ENCODE measurements at places on chromosomes 6 and 20.
A peak's percentile ranks its signal among the peaks of the same experiment; 100 is the strongest.

- DNase-seq, result no peak
Observed at GRCh38 chr20:1427457-1428054, 34.7 kb upstream of the FKBP1A start.

GRCh38 chr20:10893321-10893720, 219.5 kb upstream of the JAG1 start:
- DNase-seq, result no peak

DNA sequence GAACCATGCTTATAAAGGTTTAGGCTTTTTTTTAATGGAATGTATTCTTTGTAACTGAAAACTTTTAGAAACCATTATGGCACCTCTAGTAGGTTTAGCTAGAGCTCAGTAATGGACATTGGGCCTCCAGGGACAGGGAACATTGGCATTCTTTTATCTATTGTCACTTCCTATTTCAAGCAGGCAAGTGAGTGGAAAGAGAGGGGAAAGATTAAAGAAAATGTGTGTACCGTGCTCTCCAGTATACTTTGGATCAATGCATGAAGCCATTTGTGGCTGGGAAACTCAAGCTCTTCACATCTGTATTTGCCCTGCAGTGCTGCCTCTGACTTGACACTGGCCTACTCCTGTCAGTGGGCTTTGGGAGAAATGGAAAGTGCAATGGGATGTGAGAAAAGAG, 18.6 kb downstream of the RBM24 start:
- no peak for DNase-seq

- no peak for DNase-seq
Observed at GRCh38 chr6:9064156-9064555, 628.8 kb upstream of the SLC35B3 start.

- DNase-seq, result no peak
Observed at GRCh38 chr6:44131892-44132291, 4.5 kb downstream of the TMEM63B start.

DNA sequence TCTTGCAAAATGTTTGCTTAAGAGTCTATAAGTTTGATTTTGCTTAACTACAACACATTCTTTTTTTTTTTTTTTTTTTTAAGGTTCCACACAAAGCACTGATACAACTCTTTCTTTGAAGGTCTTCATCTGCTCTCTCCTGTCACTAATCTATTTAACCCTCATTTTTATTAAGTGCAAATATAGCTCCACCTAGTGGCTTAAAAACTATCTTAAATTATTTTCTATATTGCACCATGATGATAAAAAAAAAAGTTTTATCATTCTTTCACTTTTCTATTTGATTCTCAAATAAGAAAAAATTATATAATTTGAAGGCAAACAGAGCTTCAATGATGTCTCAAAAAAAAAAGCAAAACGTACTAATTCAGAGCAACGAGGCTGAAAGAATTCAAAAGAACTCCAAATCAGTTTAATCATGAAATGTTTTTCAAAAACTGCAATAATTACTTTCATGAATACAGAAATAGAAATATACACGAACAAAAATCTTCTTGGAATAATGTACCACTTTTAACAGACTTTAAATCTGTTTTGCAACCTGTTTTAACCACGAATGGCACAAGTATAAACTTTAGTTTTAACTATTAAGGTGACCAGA, 12.8 kb downstream of the ESF1 start:
- peak; percentile 10 for DNase-seq

DNA sequence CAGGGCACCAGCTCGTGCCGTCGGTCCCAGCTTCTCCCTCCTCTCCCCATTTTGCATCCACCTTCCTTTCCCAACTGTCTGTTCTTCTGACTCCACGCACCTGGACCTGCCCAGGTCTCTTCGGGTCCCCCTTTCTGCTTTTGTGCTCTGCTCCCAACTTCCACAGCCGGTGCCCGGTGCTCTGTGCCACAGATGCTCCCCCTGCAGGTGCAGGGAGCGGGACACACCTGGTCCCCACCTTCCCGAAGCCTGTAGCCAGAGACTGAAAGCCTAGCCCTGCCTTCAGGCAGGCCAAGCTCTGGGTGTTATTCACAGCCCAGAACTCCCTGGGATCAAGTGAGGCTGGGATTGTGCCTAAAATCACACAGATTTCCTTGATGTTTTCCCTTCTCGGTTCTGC, 24.6 kb upstream of the BMP7 start:
- no peak for DNase-seq

GRCh38 chr6:37913210-37913609, 93.7 kb downstream of the ZFAND3 start:
- DNase-seq, result no peak

GRCh38 chr20:48195121-48195870, 410.0 kb upstream of the SULF2 start:
- no peak for DNase-seq

GRCh38 chr20:35776513-35777101, 4.8 kb downstream of the PHF20 start:
- no peak for DNase-seq

- DNase-seq, result no peak
Observed at GRCh38 chr6:75827163-75827562, 78.1 kb downstream of the MYO6 start.

DNA sequence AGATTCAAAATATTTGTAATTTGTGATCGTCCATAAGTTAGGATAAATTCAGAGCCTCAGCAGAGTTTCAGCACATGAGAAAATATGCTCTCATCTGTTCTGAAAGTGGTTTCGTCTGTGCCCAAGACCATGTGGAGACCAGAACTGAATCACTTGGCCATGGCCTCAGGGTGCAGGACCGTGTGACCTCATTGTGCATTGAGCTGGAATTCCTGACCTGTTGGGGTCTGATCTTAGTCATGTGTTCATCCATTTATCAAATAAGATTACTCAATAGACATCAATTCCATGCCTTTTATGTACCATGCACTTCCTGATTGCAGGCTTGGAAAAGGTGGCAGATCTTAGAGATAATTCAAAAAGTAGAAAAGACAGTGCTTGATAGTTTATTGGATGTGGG, 680.5 kb downstream of the QKI start:
- DNase-seq, result no peak

DNA sequence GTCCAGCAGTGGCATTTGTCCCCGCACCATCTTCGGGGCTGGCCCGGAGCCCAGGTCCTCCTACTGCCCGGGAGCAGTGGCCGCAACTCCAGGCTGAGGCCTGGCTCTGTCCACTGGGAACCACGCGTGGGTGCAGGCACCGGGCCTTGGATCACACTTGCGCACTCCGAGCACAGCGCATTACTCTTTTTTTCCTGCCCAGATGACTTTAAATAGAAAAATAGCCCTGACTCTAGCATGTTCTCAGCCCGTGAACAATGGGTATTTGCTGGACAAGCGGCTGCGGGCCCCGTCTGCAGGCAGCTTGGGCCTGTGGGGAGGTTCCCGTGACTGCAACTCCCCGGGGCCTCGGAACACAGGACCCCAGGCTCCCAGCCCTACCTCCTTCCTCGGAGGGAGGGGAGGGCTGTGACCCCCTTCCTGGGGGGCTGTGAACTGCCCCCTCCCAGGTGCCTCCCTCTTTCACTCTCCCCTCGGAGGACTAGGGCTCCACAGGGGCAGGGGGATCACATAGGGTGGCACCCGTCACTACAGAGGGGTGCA, 162.2 kb downstream of the TBXT start:
- DNase-seq, result no peak

DNA sequence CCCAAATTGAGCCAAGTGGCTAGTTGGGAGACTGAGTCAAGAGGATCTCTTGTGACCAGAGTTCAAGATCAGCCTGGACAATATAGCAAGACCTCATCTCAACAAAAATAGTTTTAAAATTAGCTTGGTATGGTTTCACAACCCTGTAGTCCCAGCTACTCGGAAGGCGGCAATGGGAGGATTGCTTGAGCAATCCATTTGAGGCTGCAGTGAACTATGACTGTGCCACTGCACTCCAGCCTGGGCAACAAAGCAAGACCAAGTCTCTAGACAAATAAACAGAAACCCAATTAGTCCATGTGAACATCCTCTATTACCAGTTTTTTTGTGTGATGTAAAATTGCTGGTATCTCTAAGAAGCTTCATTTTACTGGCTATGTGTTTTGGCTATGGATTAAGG, 106.2 kb downstream of the TULP4 start:
- no peak for DNase-seq

GRCh38 chr20:21234806-21235483, 68.2 kb upstream of the XRN2 start:
- no peak for DNase-seq

- no peak for DNase-seq
Observed at GRCh38 chr6:129105793-129106192, 222.9 kb downstream of the LAMA2 start.

GRCh38 chr6:131331151-131331550, 195.9 kb downstream of the AKAP7 start:
- DNase-seq, result no peak

DNA sequence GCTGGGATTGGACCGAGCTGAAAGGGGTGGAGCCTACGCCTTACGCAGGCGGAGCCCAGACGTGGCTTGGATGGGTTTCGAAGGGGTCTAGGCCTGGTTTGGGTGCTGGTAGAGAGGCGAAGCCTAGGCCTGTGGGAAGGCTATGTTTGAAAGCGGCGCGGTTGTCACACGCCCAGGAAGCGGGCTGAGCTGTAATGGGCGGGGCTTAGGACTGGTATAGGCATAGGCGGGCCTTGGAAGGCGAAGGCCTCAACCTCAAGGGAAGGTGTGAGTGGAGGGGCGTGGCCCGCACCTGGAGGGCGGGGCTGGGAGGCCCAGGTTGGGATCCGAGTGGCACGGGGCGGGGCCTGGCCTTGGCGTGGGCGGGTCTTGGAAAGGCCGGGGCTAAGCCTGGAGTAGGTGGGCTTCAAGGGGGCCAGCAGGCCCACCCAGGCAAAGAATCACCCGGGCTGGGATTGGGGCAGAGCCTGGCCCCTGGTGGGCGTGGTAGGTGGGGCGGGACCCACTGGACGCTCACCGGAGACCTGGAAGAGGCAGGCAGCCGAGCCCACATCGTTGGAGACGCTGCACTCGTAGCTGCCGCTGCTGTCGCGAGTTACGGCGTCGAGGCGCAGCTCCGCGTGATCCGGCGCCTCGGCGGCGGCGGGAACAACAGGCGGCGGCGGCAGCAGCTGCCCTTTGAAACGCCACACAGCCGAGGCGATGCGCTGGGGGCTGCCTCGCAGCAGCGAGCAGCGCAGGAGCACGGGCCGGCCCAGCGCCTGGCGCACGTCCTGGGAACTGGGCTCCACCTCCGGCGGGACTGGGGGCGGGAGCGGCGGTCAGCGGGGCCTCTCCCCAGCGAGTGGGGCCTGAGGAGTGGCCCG, 49.0 kb downstream of the MDGA1 start:
- peak; percentile 45 for DNase-seq

DNA sequence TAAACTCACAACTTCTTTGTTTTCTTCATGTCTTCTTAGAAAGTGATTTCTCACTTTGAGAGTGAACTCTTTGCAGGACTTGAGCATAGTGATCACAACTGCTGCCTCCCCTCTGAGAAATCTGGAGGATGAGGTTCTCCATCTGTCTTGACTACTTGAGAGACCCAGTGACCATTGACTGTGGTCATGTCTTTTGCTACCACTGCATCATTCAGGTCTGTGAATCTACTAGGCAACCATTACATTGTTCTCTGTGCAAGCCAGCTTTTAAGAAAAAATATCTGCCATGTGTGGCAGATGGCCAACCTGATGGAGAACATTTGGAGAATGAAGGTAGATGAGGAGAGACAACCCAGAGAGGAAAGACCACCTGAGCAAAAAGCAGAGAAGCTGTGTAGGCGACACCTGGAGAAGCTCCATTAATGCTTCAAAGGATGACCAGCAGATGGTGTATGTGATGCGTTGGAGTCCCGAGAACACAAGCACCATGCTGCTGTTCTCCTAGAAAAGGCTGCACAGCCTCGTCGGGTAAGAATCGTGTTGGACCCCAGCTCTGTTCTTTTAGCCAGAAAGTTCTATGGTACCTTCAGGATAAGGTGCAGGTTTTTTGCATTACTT, 25.1 kb upstream of the TRIM26 start:
- peak; percentile 50 for DNase-seq

GRCh38 chr6:125954735-125955339, 1.7 kb upstream of the HINT3 start:
- DNase-seq, result no peak
